ENCODE measurements at places on chromosomes 2 and 18.

DNA sequence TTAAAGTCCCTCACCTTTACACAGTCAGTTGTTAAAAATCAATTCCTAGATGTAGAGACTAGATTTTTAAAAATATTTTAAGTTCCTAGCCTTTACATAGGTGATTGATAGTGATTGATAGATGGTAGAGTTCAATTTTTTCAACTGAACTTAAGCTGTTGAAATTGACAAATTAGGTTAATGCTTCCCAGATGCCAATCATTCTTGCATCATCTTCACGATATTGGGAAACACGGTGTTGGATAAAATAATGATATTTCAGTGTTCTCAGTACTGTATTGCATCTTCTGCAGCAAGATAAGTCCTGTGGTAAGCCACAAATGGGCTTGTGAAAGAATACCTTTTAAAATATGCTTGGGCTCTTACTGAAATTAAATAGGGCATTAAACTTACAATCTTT lies 667.6 kb downstream of the STK39 start:
- no peak for DNase-seq

DNA sequence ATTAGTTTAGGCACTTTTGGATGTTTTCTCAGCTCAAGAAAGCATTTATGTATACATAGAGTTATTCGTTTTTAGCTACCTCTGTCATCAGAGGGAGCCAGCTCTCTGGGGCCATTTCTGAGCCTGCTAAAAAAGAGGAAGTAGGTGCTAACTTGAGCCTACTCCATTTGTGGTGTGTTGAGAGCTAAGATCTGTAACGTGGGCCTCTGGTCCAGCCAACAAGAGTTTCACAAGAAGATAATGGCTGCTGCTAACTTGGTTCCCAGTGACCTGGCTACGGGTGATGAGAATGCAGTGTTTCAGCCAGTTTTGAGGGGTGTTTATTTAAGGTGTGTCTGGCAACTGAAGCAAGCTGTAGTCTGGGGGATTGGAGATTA lies 182.5 kb downstream of the PRKCE start:
- DNase-seq, result no peak

DNA sequence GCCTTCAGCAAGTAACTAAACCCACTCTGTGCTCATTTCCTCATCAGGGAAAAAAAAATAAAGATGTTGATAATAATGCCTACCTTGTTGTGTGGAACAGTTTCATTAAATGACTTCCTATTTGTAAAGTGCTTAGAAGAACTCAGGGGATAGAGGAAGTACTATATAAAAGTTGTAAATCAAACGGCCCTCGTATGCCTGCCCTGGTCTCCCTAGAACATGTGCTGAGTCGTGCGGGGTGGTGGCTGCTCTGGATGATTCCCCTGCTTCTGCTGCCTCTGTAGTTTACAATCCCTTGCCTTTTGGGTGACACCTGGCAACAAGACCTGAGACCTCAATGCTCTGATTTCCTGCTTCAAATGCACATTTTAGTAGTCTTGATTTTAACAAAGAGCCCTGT lies 170.0 kb downstream of the CERS6 start:
- DNase-seq, result no peak

DNA sequence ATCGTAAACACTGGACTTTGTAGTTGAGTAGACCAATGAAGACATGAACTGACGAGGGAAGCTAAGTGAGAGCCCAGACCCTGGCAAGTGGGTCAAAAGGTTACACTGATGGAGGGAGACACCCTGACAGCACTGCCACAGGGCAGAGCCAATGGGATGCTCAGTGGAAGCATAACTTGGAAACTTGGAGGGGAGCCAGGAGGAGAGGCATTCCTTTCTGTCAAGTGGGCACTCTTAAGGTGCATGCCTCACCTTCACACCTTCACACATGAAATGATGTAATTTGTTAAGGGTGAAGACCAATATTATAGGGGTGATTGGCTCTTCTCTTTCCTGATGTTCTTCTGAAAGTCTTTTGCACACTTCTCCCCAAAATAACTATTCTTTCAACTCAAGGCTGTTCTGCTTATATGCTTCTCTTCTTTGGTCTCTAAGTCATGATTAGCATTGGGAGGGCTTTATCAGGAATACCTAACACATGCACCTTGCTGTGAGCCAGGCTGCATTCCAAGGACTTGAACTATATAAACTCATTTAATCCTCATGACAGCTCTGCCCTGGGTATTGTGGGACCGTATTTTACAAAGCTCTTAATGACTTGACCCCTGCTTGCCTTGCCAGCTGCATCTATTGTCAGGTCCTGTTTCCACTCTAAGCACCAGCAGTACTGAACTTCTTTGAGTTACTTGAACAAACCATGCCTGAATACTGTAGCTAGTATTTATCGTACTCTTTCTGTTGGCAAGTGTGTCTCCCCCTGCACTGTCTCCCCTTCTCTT lies 19.0 kb downstream of the RPL37A start:
- DNase-seq, result no peak

DNA sequence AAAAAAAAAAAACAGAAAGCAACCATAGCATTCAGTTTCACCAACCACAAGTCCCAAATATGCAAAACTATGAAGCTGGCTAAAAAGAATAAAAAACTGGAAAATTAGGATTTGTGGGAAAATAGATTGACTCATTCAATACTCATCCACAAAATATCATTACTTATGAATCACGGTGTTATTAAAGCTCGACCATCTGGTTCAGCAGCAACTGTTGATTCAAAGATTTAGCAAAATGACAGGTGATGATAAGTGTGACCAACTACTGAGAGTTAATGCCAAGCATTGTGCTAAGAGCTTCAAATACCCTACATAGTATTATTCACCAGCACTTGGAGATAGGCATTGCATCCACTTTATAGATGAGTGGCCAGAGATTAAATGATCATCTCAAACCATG lies 26.2 kb upstream of the XDH start:
- no peak for DNase-seq

DNA sequence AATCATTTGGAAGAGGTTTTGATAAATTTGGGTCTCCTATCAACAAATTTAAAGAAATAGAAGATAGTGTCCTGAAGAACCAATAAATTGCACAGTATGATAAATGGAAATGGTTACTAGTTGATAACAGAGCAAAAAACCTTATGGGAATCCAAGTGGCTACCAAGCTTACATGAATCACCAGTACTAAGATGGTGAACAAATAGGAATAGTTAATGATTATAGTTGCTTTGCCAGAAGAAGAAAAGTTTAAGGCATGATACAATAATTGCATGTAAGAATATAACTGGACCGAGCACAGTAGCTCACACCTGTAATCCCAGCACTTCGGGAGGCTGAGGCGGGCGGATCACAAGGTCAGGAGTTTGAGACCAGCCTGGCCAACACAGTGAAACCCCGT lies 19.6 kb upstream of the INO80D start:
- DNase-seq, result no peak

DNA sequence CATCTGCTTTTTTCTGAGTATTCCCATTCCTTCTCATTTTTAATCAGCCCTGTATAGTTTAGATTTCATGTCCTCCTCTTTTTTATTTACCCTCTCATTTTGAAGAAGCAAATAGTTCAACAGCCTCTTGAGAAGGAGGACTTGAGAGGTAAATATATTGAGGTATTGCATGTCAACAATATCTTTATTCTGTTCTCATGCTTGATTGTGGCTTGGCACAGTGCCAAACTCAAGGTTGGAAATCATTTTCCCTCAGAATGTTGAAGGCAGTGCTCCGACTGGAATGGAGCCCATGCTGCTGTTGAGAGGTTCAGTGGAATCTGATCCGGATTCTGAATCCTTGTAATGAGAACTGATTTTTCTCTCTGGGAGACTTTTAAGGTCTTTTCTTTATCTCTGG lies 31.0 kb upstream of the GALNT3 start:
- no peak for DNase-seq

DNA sequence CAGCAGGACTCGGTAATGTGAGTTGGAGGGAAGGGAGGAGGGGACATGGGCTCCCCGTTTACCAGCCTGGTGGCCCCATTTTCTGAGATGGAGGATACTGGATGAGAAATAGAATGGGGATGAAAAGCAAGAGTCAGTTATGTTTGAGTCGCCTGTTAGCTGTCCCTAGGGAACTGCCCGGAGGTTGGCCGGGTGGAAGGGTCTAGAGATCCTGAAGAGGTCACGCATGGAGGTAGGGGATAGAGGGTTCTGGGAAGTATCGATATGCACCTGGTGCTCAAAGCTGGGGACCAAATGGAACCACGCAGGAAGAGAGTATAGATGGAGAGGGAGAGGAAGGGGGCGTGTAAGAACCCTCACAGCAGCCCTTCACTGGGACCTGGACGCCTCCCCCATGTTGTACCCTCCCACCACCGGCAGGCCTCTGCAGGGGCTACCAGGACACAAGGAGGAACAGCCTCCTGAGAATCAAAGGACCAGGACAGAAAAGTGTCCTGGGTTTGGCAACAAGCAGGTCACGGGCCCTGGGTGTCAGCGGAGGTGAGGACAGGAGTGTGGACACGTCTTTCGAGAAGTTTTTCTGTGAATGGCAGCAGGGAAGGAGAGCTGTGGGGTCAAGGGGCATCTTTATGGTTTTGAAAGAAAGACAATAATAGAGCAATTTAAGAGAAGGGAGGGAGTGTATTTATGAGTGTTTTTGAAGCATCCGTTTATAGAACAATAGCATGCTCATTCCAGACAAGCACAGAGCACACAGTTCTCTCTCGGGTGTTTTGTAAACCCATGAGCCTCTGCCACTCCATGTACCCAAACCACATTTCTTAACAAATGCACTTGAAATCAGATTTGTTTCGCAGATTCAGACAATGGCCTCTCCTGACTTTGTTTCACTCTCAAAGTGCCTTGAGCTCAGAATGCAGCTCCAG lies 132.2 kb downstream of the SMAD7 start:
- DNase-seq, result no peak
